Large intestine (tissue), 12 donors: ENCODE measurements at places on chromosomes 4 and X. TPM values are rescaled to one million over a fixed set of nuclear protein-coding genes. Genes with fewer than 3 reads are reported as not detected.

Gene GYPB
- 3.4 TPM for polyA plus RNA-seq

Gene SPANXD
- not detected for polyA plus RNA-seq

Gene ZAR1
- polyA plus RNA-seq: 0.03 TPM

DNA sequence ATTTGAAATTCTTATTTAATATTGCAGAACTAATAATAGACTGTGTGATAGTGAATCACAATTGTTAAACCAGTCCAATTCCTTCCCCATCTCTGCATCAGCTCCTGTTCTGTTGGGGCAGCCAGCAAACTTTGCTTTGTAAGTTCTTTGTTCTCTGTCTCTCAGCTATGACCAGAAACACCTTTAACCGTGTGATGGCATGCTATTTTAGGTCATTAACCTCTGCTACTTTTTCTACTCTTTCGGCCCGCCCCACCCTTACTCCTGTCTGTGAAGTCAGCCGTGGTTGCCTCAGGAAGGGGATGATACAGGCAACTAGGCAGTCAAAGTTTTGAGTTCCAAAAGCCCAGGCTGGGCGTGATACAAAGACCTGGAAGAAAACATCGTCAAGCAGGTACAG, 51.3 kb upstream of the EGFL6 start:
- no peak for DNase-seq

DNA sequence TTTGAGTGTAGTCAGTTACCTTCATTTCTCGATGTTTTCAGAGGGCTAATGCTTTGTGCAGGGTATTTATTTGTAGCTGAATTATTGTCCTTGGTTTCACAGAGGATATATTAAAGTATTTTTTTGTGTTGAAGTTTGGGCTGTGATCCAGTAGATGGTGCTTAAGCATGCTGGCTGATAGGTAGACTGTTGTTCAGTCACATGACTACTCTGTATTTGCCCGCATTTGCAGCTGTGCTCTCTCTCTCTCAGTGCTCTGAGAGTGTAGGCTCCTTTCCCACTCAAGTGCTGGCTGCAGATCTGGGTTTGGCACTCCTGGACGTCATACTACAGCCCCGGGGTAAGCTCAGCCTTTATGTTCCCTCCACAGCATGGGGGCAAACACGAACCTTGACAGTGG, 21.7 kb downstream of the RAB40AL start:
- DNase-seq: no peak

DNA sequence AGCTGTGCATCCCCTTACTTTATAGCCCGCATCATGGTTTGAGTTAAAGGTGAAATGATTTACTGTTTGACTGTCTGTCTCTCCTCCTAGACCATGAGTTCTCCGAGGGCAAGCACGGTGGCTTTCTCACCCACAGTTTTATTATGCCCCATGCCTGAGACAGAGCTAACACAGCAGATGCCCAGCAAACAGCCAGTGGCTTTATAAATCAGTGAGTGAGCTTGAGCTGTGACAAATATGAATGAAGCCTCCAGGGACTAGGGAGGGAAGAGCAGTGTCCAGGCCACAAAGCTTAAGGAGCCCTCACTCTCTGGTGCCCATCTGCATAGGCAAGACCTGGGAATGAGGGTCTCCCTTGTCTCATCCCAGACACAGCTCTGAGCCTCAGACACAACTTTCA, 57.9 kb downstream of the FHDC1 start:
- DNase-seq: no peak

DNA sequence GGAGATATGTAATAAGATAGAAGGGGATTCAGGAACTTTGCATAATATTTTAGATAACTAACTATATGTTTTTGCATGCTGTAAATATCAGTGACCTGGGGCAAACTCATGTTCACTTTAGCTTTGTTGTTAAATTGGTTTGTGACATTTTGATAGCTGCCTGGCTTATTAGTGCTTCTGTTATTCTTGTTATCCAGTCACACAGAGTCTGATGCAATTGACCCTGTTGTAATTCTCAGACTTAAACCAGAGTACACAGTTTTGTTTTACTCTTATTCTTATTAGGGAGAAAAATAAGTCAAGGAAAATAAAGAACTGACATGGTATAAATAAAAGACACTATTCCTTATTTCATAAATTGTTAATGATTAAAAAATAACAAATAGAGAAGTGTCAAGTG, 516.7 kb upstream of the SLIT2 start:
- DNase-seq: no peak

GRCh38 chrX:35251226-35251625, 308.6 kb downstream of the FAM47B start:
- DNase-seq: no peak

- DNase-seq: no peak
These were observed 183.5 kb downstream of the PCDH7 start for GRCh38 chr4:30903502-30904214.

GRCh38 chrX:76453737-76454406, 26.4 kb downstream of the MAGEE1 start:
- no peak for DNase-seq

GRCh38 chr4:138845054-138845453, 170.5 kb upstream of the NOCT start:
- DNase-seq: no peak

DNA sequence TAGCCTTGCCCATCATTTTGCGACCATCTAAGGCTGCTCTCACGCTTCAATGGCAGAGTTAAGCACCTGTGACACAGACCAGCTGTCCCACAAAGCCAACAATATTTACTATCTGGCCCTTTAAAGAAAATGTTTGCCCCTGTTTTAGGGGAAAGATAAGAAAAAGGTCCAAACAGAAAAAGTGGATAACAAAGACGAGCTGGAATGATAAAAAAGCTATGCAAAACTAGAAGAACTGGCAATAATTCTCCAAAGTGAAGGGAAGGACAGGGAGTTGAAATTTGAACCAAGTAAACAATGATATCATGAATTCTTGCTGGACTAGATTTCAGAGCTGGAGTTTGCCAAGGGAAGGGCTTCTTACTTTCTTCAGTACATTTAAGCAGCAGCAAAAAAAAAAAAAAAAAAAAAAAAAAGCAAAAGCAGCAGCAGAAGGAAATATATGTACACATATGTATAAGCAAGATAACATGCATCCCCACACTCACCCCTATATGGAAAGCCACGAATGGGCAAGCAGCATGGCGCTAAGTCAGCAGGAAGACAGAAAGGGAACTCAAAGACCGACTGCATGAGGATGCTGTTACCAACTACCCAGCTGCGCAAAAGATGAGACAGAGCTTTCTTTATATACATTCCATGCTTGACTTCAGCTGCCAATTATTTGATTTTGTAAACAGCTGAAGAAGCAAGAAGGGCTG, 12.5 kb downstream of the TRAPPC2 start:
- no peak for DNase-seq

- DNase-seq: no peak
These were observed 323.9 kb upstream of the CASK start for GRCh38 chrX:42247241-42247640.
